ENCODE measurements at places on chromosomes 3 and 15.
A peak's percentile ranks its signal among the peaks of the same experiment; 100 is the strongest.

DNA sequence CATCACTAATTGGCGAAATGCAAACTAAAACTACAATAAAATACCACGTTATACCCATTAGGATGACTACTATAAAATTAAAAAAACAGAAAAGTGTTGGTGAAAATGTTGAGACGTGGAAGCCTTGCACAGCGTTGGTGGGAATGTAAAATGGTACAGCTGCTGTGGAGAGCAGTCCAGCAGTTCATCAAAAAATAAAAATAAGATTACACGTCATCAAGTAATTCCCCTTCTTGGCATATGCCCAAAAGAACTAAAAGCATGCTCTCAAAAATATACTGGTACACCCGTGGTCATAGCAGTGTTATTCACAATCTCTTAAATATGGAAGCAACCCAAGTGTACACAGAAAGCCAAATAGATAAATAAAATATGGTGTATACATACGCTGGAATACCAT, 71.8 kb upstream of the NDN start:
- no peak for DNase-seq

DNA sequence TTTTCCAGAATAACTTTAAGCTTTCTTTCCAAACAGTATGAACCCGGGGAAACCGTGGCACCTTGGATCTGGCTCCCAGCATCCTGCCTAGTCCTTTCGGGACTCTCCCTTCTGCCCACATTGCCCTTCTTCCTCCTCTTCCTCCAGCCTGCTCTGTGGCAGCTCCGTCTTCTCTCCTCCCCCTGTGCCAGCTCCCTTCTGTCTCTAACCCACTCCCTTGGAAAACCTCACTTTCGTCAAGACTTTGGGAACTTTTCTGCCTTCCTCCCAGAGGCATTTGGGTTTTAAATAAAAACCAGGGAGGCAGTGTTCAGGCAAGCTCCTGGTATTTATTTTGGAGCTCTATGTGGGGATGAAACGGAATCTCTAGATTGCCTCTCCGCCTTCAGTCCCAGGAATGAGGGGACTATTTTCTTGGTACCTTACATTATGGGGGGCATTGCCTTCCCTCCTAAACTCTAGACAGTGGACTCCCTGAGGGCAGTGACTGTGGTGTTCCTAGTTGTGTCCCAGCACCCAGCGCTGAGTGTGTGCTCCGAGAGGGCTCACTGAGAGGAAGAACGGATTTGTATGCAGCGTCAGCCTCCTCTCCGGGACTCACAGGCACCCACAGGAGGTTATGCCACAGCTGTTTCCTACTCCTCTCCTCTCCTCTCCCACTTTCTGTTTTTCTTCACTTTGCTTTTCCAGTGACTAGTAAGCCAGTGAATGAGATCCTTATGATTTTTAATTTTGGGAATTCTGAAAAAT, 105.4 kb upstream of the MRPS22 start:
- DNase-seq = no peak

DNA sequence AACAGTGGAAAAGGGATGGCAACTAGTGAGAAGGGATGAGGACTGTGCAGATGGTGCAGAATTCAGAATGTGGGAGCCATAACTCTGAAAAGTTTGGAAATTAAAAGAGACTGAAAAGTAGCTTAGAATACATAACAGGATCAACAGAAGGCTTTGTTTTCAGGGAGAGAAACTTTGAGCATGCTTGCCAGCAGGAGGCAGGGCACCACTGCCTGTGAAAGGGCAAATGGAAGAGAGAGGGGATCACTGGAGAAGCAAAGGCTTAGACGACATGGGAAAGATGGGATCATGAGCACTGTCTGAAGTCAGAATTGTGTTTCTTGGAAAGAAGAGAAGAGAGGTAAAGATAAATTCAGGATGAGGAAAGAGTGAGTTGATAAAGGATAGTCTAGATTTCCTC, 99.6 kb downstream of the ABI3BP start:
- no peak for DNase-seq

- DNase-seq = no peak
Observed at GRCh38 chr3:151593928-151594327, 133.1 kb upstream of the IGSF10 start.

DNA sequence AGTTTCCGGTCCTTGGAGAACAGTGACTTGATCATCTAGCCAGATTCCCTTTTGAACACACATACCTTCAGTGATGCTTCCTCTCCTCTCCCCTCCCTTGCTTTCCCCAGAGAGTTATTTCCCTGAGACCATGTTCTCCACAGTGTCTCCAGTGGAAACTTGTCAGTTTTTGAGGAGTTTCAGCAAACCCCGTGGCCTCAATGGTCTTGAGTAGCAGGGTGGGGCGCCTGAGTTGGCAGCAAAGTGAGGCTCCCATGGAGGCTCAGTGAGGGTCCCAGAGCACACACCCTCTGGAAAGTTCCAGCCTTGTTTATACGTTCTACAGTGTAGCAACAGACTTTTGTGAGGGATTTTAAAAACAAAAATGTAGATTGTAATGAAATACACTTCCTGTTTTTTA, 135.1 kb downstream of the LRRC28 start:
- no peak for DNase-seq

GRCh38 chr15:41987246-41987924, 15.0 kb upstream of the EHD4 start:
- no peak for DNase-seq

- no peak for DNase-seq
Observed at GRCh38 chr3:143576568-143577270, 271.5 kb downstream of the SLC9A9 start.

- DNase-seq = peak; percentile 82
Observed at GRCh38 chr15:98850961-98851572, 156.5 kb downstream of the PGPEP1L start.

DNA sequence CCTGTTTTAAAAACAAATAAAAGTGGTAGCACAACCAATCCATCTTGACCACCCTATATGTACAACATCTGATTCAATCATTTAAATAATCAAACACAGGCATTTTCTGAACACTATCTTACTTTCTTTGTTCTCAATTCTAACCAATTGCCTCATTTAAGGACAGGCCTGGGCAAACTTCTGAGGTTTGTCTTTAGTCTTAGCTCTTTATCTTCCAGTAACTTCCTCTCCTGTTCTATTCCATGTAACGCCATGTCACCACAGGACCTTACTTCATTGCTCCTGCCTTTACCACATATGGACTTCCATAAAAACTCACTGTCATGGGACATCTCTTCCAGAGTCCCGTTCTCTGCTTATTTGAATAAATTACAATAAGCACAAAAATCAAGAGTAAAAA, 14.9 kb downstream of the HDGFL3 start:
- no peak for DNase-seq

DNA sequence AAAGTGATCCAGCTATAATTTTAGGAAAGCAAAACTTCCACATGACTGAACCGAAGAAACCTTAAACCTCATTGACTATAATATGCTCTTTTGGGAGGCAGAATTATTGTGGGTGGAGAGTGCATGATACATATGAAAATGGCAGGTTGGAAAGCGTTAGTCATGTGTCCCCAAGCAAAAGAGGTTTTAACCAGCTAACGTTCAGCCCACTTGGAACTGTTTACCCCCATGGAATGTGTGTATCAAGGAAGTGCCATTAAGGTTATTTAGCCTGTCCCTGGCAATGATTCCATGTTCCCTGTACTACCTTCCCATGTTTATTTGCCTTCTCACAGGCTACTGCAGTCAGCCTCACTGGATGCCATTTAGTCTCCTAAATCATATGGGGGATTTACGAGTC, 44.1 kb upstream of the LRRC58 start:
- no peak for DNase-seq
